ENCODE measurements at places on chromosomes 11 and 22.

DNA sequence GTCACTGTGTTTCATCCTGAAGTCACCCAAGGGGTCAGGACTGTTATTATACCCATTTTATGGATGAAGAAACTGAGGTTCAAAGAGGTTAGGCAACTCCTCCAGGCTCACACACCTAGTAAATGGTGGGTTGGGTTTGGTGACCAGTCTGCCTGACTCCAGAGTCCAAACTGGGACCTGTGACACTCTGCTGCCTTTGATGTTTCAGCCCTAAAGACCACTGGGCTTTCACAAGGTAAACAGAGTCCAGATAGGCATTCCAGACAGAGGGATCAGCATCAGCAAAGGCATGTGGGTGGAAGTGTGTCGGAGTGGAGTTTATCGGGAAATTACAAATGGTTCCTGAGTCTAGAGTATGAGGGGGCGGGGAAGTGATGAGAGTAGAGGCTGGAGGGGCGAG is 38.5 kb downstream of the MICAL2 start:
- DNase-seq = no peak

GRCh38 chr22:46373159-46373558 is 37.6 kb downstream of the TRMU start:
- DNase-seq = no peak

GRCh38 chr11:6611092-6611962 is 689 bp downstream of the TAF10 start:
- DNase-seq = no peak

GRCh38 chr22:30286813-30287647 is 2.3 kb downstream of the CASTOR1 start:
- DNase-seq = peak; percentile 85

- no peak for DNase-seq
Measured at GRCh38 chr11:129426038-129426437, 50.4 kb downstream of the BARX2 start.

- DNase-seq = no peak
Measured at GRCh38 chr11:129933891-129934290, 38.5 kb upstream of the NFRKB start.

DNA sequence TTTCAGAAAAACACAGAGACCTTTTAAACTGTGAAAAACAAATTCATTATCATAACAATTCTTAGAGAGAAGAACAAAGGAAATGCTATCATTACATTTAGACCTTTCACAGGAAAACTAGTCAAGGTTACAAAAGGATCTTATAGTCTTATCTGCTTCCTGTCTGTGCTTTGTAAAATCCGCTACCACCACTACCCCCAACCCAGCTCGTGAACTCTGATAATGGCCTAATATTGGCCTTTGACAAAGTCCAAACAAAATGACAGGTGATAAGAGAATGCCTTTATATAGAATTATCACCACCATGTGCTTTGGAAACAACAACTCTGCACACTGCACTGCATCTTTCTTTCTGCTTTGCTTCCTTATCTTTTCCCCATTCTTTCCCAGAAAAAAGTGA is 272.5 kb downstream of the SBF2 start:
- no peak for DNase-seq

DNA sequence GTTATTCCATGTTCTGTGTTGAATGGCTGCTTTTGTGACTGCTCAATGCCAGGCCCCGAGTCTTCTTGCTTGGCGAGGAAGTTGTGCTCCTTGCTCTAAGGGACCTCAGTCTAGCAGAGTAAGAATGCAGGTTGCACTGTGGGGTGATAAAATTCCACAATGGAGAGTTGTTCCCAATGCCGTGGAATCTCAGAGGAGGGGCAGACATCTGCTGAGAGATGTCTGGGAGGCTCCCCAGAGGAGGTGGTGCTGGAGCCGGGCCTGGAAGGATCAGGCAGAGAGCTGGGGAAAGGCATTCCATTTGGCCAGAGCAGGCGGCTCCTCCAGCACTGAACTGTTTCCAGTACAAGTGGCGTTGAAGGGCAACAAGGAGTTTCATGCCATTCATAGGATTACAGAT is 55.2 kb downstream of the ST3GAL4 start:
- DNase-seq = no peak

DNA sequence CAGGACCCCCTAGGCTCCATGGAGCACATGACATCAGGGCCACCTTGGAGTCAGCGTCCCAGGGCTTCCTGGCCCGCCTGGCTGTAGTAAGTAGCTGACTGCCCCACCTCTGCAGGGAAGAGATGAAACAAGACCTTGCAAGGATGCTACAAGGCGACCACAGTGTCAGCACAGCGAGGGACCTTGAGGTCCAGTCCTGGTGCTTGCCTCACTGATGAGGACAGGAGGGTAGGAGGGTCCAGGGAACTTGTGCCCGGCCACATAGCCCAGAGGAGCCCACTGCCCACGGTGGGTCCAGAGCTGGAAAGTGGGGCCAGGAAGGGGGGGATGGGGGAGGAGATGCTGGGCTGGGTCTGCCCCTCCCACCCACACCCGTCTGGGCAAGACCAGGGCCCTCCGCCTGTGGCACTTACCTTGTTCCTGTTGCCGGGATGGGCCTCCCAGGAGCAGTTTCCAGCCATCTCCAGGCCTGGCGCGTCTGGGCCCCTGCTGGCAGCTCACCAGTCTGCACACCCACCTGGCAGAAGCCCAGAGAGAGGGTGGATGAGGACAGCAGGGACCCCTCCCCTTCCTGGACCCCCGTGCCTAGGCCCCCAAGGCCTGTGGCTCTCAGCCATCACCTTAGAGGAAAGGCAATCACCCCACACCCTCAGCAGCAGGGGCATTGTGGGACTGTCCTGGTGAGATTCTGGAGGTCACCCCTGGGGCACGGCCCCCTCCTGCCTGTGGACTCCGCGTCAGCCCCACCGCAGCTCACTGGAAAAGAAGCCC is 3.4 kb downstream of the MRGPRF start:
- DNase-seq = no peak

DNA sequence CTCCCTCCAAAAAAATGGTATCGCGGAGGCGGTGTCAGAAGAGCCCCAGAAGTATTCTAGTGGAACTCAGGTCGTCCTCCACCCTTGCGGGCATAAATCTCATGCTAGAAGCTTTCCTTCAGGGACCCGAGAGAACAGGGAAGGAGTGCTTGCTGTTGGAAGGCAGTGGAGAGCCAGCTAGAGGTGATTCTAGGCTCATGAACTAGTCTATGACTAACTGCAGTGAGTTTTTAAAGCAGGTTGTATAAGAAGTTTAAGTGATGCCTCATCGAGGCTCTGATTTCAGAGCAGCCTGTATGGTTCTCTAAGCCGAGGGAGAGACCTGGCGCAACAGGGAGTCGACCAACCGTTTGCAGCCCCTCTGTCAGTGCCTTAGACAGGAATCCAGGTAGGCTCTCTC is 85.7 kb downstream of the TBC1D22A start:
- DNase-seq = no peak

GRCh38 chr11:19903620-19904069 is 191.0 kb downstream of the NAV2 start:
- DNase-seq = peak; percentile 25

DNA sequence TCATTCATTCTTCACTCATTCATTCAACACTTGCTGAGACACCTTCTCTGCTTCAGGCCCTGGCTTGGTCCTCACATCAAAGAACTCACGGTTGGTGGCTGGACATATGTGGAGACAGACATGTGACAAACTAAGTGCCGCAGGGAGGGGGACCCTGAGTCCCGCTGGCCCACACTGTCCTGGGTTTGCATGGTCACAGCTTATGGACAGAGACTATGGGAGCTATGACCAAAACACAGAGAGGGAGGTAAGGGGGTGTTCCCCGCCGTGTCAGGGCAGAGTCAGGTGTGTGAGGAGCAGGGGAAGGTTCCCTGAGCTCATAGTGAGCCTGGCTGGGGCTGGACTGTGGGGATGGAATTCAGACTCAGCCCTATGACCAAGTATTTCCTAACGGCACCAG is 123.1 kb downstream of the MPPED1 start:
- no peak for DNase-seq

GRCh38 chr11:31847761-31848160 is 36.6 kb upstream of the PAX6 start:
- no peak for DNase-seq

DNA sequence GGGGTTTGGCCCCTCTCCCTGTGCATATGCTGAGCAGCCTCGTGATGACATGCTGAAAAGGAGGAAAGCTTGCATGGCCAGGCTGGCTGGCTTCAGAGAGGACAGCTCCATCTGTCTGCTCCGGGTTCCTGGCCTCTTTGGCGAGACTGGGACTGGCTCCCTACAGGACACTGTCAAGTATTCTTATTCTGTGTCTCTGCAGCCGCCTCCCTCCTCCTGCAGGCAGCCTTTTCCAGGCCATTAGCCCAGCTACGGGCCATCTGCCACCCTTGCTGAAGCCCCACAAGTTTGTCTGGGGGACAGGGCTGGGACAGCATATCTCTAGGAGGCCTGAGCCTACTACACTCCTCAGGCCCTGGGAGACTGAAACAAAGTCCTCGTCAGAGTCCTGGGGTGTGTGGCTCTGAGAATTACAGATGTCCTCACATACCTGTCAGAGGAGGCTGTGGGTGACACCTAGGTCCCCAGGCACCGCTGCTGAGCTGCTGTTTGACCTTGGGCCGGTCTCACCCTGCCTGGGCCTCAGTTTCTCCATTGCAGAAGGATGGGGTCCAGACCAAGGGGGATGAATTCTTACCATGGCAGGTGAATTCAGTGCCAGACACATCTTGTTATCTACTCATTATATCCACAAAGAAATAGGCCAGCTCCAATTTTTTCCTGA is 11.0 kb downstream of the MRGPRG start:
- DNase-seq = no peak

Measured in CD4-positive, alpha-beta memory T cell (primary cell).